ENCODE measurements at places on chromosomes 4 and X. TPM values are rescaled to one million over a fixed set of nuclear protein-coding genes. Genes with fewer than 3 reads are reported as not detected.

GPC4 gene
- 19.2 TPM for total RNA-seq

ADGRA3 gene
- 21.8 TPM for total RNA-seq

NLGN4X gene
- total RNA-seq, result 0.83 TPM

ZNF711 gene
- total RNA-seq, result 3.2 TPM

TCEAL4 gene
- total RNA-seq, result 336 TPM

MAGEA4 gene
- not detected for total RNA-seq

MAGT1 gene
- total RNA-seq, result 58.1 TPM

SULT1E1 gene
- total RNA-seq, result not detected

BRCC3 gene
- 13.4 TPM for total RNA-seq

CXCL3 gene
- total RNA-seq, result 3.9 TPM

GATA1 gene
- total RNA-seq, result 0.42 TPM

TMPRSS11D gene
- total RNA-seq, result not detected

PTTG2 gene
- total RNA-seq, result 2.6 TPM

IBSP gene
- not detected for total RNA-seq

BTC gene
- total RNA-seq, result 3.8 TPM

FHIP1A gene
- 0.88 TPM for total RNA-seq

PHKA2 gene
- total RNA-seq, result 14.7 TPM

CCNQ gene
- total RNA-seq, result 21.7 TPM

PAGE5 gene
- not detected for total RNA-seq

TCP11X2 gene
- total RNA-seq, result not detected

ARMCX4 gene
- total RNA-seq, result 14.6 TPM

SPATA18 gene
- 5.8 TPM for total RNA-seq

AKAP14 gene
- not detected for total RNA-seq

TAF7L gene
- not detected for total RNA-seq

RPS3A gene
- total RNA-seq, result 1,614 TPM

TNMD gene
- 0.43 TPM for total RNA-seq
